CD14-positive monocyte (primary cell): ENCODE measurements at places on chromosomes 6 and 20.

- DNase-seq = no peak
Observed at GRCh38 chr6:165556116-165556843, 106.8 kb downstream of the PDE10A start.

GRCh38 chr20:4830696-4831095, 109.0 kb downstream of the PRND start:
- DNase-seq = no peak

GRCh38 chr6:124040655-124041054, 237.0 kb downstream of the NKAIN2 start:
- DNase-seq = peak; percentile 4

DNA sequence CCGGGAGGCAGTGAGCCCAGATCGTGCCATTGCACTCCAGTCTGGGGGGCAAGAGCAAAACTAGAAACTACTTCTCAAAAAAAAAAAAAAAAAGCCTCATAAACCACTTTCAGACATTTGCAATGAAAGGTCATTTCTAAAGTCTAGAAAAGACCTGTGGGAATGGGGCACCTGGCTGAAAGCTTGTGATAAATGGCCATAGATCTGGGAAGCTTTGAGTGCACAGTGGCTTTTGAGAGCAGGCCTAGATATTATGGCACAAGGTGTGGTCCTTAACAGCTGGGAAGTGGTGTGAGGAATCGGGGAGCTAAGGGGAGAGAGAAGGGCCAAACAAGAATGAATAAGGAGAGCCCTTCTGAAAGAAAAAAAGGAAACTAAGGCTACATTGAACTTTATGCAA, 33.2 kb downstream of the ID4 start:
- no peak for DNase-seq

DNA sequence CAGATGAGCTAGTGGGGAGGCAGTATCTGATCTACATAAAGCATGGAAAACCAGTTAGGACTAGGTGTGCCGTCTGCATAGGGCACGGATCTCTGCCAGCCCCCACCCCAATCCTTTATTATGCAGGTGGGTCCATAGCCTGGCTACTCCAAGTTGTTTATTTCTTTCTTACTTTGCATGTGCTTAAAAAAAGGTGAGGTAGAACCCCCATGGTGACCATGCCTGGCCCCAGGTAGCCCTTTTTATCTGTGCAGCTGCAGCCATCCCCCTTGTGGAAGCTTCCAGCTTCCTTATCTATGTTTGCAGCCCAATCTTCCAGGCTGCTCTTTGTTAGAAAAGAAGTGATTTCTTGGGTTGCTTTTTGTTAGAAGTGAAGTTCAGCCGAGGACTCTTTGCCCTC, 9.0 kb upstream of the TREM2 start:
- DNase-seq = no peak

- DNase-seq = no peak
Observed at GRCh38 chr6:69122407-69122773, 487.3 kb downstream of the ADGRB3 start.

DNA sequence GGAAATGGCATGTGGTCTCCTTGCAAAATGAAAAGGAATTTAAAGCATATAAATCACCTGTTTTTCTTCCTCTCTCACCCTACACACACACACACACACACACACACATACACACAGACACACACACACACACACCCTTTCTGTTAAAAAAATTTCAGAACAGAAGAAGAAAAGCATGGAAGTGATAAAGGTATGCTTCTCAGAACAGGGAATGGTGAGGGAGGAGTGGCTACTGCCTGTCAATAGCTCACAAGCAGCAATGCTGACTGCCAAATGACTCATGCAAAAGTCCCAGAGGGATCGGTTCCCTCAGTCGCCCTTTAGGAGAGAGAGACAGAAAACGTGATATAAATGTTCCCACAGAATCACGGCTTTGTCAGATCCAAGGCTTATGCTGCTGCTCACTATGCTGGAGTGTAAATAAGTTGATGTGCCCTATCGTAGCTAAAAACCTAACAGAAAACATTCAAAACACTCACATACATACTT, 102.6 kb downstream of the IBTK start:
- DNase-seq = no peak

DNA sequence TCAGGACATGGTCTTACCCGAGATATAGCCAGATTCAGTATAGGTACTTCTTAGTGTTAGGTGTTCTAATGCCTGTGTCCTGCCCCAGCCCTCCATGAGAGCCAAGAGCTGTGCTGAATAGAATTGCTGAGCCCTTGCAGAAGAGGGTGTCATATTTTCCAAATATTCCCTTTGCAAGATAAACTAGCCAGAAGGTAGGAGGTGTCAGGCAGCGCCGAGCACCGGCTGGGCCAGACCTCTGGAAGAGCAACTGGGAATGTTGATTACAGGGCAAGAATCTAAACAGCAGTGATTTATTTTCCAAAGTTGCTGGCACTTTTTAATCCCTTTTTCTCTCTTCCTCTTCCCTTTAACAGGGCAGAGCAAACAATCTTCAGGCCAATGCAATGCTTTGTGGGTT, 37.1 kb upstream of the EZR start:
- DNase-seq = no peak

DNA sequence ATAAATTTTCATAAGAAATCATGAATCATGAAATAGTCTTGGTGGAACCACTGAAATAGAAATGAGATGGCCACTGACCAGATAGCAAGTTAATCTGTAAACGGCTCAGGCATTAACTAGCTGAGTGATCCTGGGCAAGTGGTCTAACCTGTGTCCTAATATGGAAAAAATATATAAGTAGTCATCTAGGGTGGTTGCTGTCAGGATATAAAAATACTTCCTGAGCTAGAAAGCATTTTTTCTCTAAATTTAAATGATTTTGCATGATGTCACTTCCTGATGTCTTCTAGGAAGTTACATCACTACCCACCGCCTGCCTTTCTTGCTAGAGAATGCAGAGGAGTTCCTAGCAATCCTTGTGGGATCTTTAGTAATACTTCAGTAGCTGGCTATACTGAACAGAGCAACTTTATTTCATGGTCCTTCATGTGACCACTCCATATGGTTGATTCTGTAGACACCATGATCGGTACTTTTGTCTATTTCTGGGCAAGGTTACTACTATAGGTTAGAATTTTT, 228.1 kb upstream of the CEP162 start:
- DNase-seq = no peak
